ENCODE measurements at places on chromosomes 12 and 14.

DNA sequence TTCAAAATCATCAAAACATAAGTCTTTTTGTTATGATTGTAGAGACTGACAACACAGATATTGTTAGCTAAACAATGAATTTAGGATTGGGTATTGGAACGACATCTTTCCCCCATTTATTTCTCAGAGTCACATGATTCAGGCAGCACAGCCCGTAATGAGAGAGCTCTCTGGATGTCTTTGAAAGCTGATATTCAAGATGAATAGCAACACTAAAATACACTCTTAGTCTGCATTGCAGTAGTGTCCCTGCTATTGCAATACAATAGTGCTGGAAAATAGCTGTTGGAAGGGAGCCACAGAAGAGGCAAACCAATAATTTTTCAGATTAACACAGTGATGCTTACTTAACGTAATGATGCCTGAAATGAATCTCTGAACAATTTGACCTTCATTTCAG, 9.9 kb downstream of the GTSF1 start:
- no peak for DNase-seq

DNA sequence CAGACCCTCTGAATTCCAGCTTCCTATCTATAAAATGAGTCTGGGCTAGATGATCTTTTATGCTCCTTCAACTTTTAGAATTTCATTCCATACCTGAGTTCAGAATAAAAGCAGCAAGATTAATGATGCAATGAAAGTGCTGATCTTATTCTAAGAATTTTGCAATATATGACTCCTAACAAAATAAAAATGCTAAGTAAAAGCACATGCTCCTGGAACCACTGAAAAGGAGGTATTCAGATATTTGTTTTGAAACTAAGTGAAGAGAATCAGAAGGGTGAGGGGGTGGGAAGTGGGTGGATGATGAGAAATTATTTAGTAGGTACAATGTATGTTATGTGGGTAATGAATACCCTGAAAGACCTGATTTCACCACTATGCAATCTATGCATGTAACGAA, 216.6 kb downstream of the PTPRO start:
- DNase-seq = no peak

DNA sequence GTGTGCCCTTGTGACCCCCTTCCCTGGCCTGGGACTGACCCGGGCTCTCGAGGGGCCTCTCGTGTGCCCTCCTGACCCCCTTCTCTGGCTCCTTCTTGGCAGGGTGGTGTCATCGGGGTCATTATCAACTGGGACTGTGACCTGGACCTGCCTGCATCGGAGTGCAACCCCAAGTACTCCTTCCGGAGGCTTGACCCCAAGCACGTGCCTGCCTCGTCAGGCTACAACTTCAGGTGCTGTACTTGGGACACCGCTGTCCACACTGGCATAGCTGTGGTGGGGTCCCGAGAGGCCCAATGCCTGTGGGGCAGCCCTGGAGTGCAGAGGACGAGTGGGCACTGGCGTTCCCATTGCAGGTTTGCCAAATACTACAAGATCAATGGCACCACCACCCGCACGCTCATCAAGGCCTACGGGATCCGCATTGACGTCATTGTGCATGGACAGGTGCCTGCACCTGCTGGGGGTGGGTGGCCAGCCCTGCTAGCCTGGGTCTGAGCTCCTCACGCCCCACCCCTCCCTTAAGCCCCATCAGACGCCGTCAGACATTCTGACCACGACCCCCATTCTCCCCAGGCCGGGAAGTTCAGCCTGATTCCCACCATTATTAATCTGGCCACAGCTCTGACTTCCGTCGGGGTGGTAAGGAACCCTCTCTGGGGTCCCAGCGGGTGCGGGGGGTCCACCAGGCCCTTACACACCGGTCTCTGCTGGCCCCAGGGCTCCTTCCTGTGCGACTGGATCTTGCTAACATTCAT, 2.5 kb downstream of the P2RX2 start:
- DNase-seq = no peak

GRCh38 chr14:58746261-58746660, 108.5 kb downstream of the DACT1 start:
- DNase-seq = peak; percentile 93

DNA sequence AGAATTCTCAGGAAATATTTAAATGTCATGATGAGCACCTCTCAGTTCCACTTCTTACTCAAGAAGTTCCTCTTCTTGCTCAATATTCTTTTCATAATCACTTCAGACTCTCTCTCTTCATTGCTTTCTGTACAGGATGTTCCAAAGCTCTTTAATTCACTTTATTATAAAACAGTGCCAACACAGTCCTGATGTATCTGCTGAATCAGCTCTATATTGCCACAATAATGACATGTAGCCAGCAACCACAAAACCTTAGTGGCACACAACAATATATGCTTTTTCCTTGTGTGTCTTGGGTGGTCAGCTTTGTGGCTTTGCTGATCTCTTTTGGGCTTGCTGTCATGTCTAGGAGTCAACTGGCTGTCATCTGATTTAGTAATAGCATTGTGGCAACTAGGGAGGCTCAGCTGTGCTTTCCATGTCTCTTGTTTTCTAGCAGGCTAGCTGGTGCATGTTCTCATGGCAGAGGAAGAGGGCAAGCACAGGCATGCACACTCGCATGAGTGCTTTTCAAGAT, 52.8 kb upstream of the SLC2A13 start:
- peak; percentile 99 for DNase-seq

DNA sequence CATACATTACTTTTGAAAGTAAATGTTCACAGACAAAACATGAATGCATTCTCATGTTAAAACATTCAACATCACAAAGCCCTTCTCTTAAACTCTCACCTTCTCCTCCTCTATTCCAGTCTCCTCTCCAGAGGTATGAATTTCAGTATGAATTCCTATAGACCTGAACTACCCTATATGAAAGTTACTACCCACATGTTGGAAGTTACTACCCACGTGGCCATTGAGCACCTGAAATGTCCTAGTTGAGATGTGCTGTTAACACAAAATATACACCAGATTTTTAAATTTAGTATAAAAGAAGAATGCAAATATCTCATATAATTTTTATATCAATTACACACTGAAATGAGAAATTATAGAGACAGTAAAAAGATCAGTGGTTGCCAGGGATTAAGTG, 60.2 kb downstream of the PAX9 start:
- DNase-seq = no peak

- peak; percentile 57 for DNase-seq
These were observed 305.3 kb upstream of the DDHD1 start for GRCh38 chr14:53458368-53458814.

GRCh38 chr12:67810166-67810565, 161.6 kb downstream of the DYRK2 start:
- no peak for DNase-seq

- peak; percentile 5 for DNase-seq
These were observed 21.3 kb downstream of the RPH3A start for GRCh38 chr12:112812600-112813406.

DNA sequence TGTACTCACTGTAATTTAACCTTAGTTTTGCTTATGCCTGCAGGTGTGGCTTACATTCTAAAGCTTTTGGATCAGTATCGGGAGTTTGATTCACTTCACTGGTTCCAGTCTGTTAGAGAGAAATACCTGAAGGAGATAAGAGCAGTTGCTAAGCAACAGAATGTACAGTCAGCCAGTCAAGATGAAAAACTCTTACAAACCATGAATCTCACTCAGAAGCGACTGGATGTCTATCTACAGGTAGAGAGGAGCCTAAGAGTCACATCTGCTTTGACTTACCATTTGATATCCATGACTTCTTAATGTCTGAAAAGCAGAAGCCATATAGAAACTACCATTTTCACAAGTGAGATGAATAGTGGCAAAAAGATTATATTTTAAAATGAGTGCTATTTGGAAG, 56.5 kb downstream of the WASHC4 start:
- no peak for DNase-seq

DNA sequence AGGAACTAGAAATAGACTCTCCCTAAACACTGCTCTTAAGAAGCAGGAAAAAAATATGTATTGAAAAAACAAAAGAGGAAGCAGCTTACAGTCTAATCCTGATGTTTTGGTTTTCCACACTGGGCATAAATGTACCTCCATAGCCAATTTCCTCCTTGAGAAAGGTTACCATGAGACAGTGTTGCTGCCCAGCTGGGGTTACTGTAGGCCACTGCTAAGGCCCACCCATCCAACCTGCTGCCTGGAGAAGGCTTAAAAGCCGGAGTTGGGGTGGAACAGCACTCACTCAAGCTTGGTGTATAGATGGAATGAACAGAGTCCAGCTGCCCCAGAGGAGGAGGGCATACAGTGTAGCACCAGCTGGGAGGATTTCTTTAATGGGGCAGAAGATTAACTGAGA, 41.1 kb downstream of the ERG28 start:
- no peak for DNase-seq

- DNase-seq = no peak
These were observed 6.7 kb upstream of the STXBP6 start for GRCh38 chr14:25056688-25057078.

- DNase-seq = no peak
These were observed 19.6 kb upstream of the TMEM106C start for GRCh38 chr12:47943623-47944340.

GRCh38 chr12:101850199-101850598, 19.4 kb upstream of the GNPTAB start:
- no peak for DNase-seq

GRCh38 chr12:64688219-64688618, 71.0 kb downstream of the GNS start:
- no peak for DNase-seq

GRCh38 chr14:81133400-81133799, 87.4 kb downstream of the GTF2A1 start:
- no peak for DNase-seq

DNA sequence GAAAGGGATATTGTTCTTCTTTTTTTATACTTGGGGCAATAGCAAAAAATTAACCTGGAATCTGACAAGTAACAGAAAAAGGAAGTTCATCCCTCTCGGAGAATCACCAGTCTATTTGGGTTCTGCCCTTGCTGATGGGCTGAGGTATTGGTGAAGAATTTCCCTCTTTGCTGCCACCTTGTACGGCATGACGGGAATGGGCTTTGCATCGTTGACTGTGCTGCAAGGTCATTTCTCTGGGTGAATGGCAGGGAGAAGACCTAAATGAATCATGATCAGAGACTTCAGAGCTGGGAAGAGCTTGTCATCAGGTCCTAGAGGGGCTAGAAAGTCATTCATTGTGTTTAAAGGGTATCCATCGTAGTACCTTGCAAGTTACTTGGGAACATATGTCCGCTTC, 12.0 kb downstream of the C1S start:
- no peak for DNase-seq

DNA sequence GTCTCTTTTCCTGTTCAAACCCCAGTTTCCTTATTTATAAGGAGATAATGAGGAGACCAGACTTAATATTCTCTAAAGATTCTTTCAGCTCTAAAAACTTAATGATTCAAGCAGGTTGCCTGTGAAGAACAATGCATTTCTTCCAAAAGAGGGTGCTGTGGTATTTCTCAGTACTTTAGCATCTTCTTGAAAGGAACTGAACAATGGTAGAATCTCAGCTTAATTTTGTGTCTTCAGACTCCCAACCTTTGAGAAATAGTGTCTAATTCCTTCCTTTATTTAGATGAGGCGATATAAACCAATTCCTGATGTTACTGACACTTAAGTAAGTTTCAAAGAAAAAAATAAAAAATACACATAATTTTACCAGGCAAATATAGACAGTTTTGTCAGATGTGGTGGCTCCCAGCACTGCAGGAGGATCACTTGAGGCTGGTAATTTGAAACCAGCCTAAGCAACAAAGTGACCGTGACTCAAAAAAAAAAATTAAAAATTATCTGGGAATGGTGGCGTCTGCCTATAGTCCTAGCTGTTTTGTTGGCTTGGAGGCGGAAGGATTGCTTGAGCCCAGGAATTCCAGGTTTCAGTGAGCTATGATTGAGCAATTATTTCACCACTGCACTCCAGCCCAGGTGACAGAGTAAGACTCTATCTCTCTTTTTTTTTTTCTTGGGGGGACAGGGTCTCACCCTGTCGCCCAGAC, 76.9 kb upstream of the PSMA6 start:
- peak; percentile 64 for DNase-seq

GRCh38 chr12:4289231-4289878, 15.8 kb downstream of the CCND2 start:
- no peak for DNase-seq

GRCh38 chr14:69289811-69290520, 30.0 kb downstream of the GALNT16 start:
- no peak for DNase-seq

GRCh38 chr12:9333161-9333560, 125.0 kb upstream of the PZP start:
- DNase-seq = no peak

DNA sequence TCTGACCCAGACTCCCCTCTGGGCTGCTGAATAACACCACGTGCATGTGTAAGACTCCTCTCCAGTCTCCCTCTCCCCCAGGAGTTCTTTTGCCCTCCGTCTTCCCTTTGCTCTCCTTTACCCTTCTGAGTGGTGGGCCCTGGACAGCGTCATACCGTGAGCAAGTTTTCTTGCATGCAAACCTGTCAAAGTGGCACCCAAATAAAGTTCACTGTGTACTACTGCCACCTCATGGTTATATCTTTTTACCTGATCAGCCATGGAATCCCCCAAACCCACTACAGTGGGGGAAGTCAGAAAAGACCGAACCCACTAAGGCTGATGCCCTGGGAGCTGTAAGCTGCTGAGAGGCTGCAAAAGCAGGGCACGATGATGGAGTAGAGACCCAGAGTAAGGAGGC, 131.1 kb upstream of the VRK1 start:
- no peak for DNase-seq

GRCh38 chr14:68464711-68465110, 328.2 kb downstream of the ZFP36L1 start:
- peak; percentile 80 for DNase-seq

GRCh38 chr12:40522837-40523236, 169.4 kb upstream of the CNTN1 start:
- no peak for DNase-seq

DNA sequence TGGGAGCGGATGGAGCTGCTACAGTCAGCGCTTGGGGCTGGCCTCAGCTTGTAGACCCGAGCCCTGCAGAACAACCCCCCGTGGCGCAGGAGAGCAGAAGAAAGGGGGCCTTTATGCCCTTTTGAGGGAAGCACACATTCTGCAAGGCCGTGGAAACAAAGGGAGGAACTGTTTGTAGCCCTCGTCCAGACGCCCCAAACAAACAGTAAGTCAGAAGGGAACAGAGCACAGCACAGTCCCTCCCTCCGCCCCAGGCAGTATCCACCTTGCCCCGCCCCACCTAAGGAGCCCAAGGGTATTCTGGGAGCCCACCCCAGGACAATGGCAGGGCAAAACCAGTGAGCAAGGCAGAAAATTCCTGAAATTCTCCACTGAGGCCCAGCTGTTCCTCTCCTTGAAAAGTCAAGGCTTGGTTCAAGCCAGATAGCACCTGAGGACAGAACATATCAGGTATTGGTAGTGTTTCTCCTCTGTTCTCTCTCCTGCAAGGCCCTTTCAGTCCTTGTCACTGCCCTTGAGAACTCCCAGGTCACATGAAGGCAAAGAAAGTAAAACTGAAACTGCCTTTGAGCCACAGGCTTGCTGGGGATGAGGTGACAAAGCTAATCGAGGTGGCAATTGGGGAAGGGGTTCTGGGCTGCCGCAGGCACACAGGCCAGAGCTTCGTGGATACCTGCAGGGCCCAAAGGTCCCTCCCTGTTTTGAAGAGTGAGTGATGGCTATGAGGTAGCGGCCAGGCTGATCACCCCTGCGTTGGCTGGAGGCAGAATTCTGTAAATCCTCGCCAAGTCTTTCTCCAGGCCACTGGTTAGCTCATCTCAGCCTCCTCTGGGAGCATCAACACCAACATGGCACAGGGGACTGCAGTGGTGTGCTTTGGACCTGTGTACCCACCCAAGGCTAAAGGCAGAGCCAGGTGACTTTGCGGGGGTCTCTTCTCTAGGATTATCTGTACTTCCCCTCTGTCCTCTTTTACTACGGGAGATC, 499 bp downstream of the DGLUCY start:
- peak; percentile 74 for DNase-seq

GRCh38 chr14:62939970-62940369, 105.3 kb downstream of the KCNH5 start:
- DNase-seq = no peak
